T-helper 1 cell (primary cell): ENCODE measurements at places on chromosomes 2 and 18.

DNA sequence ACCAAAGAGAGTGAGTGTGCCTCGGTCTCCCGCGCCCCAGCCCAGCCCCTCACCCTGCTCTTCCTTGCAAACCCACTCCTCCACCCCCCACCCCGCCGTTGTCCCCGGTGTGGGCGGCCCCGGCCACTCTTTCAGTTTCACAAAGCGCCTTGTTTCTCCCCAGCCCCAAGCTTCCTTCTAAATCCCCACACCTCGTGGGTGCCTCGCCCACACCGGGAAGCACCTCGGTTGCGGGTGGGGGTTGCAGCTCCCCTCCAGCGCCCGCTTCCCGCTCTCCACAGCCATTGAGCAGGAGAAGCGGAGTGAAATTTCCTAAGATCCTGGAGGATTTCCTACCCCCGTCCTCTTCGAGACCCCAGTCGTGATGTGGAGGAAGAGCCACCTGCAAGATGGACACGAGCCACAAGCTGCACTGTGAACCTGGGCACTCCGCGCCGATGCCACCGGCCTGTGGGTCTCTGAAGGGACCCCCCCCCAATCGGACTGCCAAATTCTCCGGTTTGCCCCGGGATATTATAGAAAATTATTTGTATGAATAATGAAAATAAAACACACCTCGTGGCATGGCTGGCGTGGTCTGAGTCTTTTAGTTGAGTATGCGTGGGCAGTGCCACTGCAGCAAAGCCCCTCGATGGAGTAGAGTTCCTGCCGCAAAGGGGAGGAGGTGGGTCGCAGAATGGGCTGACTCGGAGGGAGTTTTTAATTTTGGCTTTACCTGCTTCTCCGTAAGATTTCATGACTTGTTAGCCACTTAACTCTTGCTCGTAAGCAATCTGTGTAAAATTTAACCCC is 848 bp downstream of the TMSB10 start:
- no peak for DNase-seq

DNA sequence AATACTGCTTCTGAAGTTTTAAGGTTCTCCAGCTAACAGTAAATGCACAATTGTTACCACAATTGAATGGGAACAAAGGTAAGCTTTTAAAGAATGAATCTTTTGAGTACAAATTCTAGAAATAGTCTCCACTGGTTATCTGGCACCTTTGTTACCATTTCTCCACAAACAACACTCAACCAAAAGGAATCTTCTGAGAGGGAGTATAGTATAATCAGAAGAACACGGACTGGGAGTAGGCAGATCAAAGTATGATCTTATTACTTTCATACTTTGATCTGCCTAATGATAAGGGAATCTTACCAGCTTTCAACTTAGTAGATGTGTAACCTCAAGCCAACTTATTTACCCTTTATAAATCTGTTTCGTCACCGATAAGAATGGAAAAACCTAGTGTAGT is 1.4 kb downstream of the CEP76 start:
- DNase-seq = no peak

DNA sequence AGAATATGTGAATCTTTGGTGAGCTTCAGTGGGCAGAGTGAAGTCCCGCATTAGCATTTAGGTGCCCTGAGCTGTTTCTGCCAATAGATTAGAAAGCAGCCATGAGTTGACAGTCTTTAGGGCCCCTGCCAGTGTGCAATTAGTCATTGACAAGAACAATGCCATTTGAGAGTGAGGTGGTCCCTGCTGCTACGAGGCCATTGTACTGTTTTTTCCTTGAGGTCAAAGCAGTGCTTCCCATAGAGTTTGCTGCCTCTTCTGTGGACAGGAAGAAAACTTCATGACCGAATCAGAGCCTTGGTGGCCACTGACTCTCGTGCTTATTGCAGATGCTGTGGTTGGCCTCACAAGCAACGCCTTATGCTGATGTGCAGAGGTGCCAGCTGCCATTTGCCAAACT is 102.7 kb downstream of the SH3BP4 start:
- DNase-seq = no peak

GRCh38 chr18:10927286-10927992 is 221.9 kb downstream of the PIEZO2 start:
- no peak for DNase-seq
